ENCODE measurements at places on chromosomes 12 and 14.

GRCh38 chr14:65027127-65027799, 40.6 kb downstream of the FNTB start:
- DNase-seq, result no peak

DNA sequence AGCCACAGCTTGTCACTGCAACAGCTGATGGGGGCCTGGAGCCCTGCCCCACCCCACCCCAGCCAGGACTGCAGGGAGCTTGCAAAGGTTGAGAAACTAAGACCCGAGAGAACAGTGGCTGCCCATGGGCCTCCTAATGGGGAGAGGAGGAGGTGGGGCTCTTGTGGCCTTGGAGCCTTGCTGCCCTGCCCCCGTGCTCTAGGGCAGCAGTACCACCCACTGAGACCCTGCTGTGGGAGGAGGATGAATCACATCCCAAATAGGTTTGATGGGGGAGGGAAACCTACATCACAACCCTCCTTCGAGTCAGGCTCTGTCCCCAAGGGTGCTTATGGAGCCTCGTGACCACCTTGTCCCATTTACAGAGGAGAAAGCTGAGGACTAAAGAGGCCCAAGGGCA, 15.9 kb downstream of the HHIPL1 start:
- no peak for DNase-seq

DNA sequence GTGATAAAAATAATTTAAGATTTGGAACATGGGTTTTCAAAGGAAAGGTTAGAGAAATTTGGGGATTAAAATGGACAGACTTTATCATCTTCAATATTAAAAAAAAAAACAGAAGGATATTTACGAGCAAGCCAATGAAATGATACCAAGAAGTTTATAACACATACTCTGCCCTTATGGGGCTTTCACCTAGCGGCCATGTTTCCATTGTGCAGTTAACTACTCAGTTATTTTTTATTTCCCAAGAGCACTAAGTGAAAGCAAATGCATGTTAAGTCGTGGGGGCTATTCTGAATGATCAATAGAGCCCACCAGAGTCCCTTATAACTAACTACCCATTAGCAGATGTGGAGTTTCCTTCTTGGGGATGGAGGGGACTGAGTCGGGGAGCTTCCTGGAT, 53.9 kb downstream of the ETV6 start:
- no peak for DNase-seq

DNA sequence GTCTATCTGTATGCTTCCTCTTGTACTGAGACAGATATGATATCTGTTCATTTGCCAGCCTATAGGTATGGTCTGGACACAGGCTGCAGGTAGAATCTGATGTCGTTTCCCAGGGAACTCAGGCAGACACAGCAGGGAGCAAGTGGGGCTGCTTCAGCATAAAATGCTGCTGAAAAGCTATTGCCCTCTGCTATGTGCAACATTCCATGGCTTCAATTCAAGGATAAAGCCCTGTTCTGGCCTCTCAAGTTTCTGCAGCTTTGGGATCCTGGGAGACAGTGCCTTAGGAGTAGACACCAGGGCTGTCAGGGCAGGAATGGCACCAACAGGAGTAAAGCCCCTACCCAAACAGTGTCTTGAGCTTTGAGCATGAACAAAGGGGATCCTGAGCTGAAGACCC, 173.5 kb downstream of the SLC41A2 start:
- peak; percentile 32 for DNase-seq

- no peak for DNase-seq
These were observed 53.0 kb downstream of the ARL6IP4 start for GRCh38 chr12:123033392-123034021.

DNA sequence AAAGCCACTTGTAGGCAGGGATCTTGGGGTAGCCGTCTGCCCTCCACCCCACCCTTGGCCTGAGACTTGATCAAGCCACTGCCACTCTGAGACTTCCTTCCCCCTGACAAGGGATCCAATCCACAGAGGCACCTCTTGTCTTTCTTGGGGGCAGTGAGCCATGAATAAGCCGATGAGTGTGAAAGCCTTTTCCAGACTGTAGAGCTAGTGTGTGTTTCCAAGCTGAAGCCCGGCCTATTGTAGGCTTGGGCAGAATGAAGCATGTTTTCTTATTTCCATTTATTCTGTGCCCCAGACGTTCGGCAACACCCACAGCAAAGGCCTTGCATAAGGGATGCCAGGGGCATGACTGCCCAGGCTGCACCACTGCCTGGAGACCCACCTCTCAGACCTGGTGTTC, 991.6 kb downstream of the BCL11B start:
- DNase-seq, result peak; percentile 47

DNA sequence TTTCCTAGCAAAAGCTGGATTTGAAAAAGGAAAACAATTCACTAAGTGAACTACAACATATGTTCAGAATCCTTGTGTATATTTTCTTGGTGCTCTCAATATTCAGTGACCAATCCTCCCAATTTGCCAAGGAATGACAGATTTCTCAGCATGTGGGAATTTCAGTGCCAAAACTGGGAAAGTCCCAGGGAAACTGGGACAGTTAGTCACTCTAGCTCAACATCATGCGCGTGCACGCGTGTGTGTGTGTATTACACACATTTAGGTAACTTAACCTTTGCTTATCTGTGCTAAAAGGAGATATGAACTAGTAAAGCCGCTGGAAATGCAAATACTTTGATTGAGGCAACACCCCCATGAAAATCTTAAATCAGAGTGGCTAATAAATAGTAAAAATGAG, 26.1 kb upstream of the SLC6A13 start:
- no peak for DNase-seq

GRCh38 chr12:116370886-116371580, 93.5 kb upstream of the MED13L start:
- DNase-seq, result no peak

Data from neural progenitor cell (in vitro differentiated cells).